Aorta (tissue), 5 donors: ENCODE measurements at places on chromosomes 7 and 10. TPM values are rescaled to one million over a fixed set of nuclear protein-coding genes. Genes with fewer than 3 reads are reported as not detected.
A peak's percentile ranks its signal among the peaks of the same experiment; 100 is the strongest.

DNA sequence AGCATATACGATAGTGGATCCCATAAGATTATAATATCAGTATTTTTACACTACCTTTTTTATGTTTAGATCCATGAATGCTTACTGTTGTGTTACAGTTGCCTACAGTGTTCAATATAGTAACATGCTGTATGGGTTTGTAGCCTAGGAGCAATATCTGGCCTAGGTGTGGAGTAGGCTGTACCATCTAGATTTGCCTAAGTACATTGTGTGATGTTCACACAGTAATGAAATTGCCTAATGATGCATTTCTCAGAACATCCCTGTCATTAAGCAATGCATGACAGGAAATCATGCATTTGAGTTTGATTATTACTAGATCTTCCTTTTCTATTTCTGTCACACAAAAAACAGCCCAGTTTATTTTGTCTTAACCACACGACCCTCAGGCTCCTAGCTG, 14.5 kb downstream of the CBX3 start:
- no peaks in the 10 kb centered on the region for H3K27me3 ChIP-seq
- H3K4me1 ChIP-seq, result no peaks in the 10 kb centered on the region
- H3K36me3 ChIP-seq, result peaks cover 3% of the 10 kb centered on the region

GRCh38 chr10:30992681-30993080, 39.0 kb downstream of the ZNF438 start:
- no peak overlapping the region for H3K27ac ChIP-seq
- H3K4me1 ChIP-seq, result peaks cover 2% of the 10 kb centered on the region
- DNase-seq, result no peak
- H3K36me3 ChIP-seq, result no peaks in the 10 kb centered on the region
- no peaks in the 10 kb centered on the region for H3K27me3 ChIP-seq

- H3K36me3 ChIP-seq, result no peaks in the 10 kb centered on the region
- no peak overlapping the region for H3K27ac ChIP-seq
- H3K27me3 ChIP-seq, result no peaks in the 10 kb centered on the region
Observed at GRCh38 chr10:962342-962741, 25.9 kb upstream of the GTPBP4 start.

Gene FKBP9
- 193 TPM for total RNA-seq

Gene HMX3
- total RNA-seq, result not detected

DNA sequence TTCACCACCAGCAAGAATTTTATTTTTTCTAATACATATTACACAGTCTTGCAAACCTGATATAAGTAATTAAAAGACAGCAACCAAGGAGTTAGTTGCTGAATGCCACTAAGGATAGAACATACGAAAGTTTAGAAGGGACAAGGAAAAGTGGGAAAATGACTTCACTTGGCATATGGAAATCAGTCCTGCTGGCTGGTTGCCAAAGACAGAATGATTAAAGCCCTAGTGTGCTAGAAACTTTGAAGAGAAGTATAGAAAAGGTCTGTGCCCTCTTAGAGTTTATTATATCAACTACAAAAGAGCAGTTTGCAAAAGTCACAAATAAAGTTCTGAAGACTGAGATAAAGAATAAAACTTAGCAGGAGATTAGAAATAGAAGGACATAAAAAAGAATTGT, 5.8 kb upstream of the YAE1 start:
- no peak overlapping the region for H3K27ac ChIP-seq
- DNase-seq, result no peak
- H3K4me3 ChIP-seq, result no peak overlapping the region
- no peaks in the 10 kb centered on the region for H3K4me1 ChIP-seq

DNA sequence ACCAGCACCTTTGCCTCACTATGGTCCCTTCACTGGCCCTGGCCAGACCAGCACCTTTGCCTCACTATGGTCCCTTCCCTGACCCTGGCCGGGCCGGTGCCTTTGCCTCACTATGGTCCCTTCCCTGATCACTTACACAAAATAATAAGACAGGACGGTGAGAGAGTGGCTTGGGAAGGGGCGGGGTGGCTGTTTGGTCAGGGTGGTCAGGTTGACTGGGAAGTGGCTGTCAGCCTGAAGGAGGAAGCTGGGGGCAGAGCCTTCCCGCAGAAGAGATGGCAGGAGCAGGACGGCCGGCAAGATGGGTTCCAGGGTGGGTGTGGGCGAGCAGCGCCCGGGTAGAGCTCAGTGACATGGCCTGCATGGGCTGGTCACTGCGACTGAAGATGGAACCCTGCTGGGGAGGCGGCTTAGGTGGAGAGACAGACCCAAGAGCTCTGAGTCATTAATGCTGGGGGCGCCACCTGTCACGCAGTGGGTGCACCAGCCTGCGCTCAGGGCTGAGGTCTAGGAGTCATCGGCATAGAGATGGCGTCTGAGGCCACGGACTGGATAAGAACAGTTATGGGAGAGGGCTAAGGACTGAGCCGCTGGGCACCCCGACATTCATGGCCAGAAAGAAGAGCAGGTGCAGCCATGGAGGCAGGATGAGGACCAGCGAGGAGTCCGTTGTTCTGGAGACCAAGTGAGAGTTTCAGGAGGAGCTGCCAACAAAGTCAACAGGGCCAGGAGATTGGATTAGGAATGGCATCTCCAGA, 91.8 kb downstream of the CHST15 start:
- no peaks in the 10 kb centered on the region for H3K36me3 ChIP-seq
- peak; percentile 71 for DNase-seq
- H3K27ac ChIP-seq, result no peak overlapping the region
- H3K4me3 ChIP-seq, result no peak overlapping the region
- H3K4me1 ChIP-seq, result no peaks in the 10 kb centered on the region

DNA sequence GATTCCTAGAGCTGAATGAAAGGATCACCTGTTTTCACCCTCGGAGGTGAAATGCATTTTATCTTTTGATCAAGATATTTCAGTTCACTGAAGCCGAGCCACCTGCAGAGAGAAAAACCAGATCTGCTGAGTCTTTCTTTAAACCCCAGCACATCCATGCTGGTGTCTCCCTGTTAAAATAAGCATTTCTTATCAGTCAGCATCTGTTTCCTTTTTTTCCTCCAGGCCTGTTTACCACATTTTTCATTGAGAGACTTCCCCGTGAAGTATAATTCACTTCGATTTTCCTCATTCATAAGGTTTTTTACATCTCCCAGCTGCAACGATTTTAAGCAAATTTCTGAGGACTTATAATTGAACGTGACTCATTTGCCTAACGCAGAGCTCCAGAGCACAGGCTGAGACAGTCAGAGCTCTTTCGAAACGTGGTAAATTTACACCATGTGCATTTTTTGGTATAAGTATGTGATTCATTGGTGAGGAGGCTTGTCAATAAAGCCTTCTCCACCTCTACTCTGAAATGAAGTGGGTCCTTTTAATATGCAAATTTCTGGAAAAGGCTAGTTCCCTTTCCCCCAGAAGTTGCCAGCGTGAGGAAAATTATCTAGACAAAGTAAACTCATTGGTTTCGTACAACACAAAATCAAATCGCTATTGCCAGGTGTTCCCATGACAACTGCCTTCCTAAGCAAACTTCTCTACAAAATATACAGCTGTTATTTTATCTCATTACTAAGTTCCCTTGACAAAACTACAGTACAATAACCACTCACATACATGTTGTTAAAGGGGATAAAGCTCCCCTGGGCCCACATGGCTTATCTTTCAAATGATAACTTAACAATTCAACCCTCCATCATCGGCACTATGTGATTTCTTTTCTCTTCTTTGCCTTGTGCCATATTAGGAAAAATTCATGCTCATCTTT, 374.8 kb upstream of the AKR1E2 start:
- no peak for DNase-seq
- H3K36me3 ChIP-seq, result no peaks in the 10 kb centered on the region
- no peaks in the 10 kb centered on the region for H3K4me1 ChIP-seq
- H3K27me3 ChIP-seq, result no peaks in the 10 kb centered on the region

Gene SMKR1
- total RNA-seq, result not detected

DNA sequence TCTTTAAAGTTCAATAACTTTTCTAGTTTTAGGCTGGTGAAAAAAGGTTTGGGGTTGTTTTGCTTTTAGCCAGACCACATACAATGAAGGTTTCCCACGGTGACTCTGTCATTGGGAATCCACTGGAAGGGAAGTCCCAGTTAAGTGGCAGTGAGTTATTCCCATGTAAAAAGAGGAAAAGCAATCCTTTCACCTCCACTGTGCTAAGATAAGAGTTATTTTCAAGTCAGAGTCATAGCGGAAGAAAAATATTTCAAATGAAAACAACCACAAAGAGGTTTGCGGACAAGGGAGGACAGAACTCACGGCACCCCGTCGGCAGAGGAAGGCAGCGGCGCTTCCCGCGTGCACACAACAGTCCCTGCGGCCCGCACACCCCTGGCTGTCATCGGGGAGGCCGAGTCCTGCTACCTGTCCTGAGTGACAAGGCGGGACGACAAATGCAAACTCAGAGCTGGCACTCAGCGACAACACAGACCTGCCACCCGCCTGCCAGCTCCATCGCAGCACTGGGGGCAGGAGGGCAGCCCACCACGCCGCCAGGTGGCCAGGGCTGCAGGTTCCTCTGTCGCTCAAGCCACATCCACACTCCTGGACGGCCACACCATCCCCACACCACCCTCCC, 9.3 kb upstream of the PAPOLB start:
- no peaks in the 10 kb centered on the region for H3K27me3 ChIP-seq
- no peaks in the 10 kb centered on the region for H3K4me1 ChIP-seq
- DNase-seq, result peak; percentile 67
- H3K36me3 ChIP-seq, result no peaks in the 10 kb centered on the region

Gene PBLD
- 6.8 TPM for total RNA-seq

GRCh38 chr10:29409241-29410054, 120.6 kb downstream of the LYZL1 start:
- no peaks in the 10 kb centered on the region for H3K4me1 ChIP-seq
- peak overlapping the region; percentile 70 for H3K4me3 ChIP-seq
- no peaks in the 10 kb centered on the region for H3K36me3 ChIP-seq
- DNase-seq, result peak; percentile 86
- peak overlapping the region; percentile 87 for H3K27ac ChIP-seq
- no peaks in the 10 kb centered on the region for H3K27me3 ChIP-seq

GRCh38 chr7:30705008-30705407, 22.8 kb upstream of the CRHR2 start:
- DNase-seq, result peak; percentile 38
- H3K27me3 ChIP-seq, result no peaks in the 10 kb centered on the region
- H3K4me1 ChIP-seq, result no peaks in the 10 kb centered on the region
- H3K4me3 ChIP-seq, result no peak overlapping the region
- no peaks in the 10 kb centered on the region for H3K36me3 ChIP-seq

DNA sequence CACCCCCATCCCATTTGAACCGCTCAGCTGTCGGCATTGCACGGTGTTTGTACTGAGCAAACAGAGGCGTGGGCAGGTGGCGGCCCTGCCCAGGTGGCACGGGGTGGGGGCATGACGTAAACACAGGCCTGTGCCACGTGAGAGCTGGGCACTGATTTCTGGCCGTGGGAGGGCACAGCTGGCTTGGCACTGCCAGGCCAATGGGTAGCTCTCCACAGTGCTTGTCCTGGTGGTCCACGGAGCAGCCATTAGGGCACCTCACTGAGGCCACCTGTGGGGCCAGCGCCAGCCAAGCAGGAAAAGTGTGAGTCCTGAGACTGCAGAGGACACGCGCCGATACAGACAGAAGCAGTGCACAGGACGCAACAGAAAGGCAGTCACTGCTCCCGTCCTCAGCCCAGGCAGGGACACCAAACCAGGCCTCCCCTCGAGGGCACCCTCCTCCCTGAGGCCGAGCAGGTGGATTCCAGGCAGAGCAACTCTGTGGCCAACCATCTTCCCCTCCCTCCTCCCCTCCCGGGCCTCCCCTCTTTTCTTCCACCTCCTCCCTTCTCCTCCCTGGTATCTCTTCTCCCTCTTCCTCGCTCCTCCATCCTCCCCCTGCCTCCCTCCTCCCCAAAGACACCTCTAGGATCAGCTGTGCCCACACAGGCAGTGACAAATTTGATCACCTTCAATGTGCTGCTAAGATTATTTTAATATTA, 258.7 kb downstream of the ELFN1 start:
- H3K36me3 ChIP-seq, result no peaks in the 10 kb centered on the region
- no peak for DNase-seq
- H3K4me1 ChIP-seq, result no peaks in the 10 kb centered on the region
- H3K4me3 ChIP-seq, result no peak overlapping the region
- no peaks in the 10 kb centered on the region for H3K27me3 ChIP-seq

- no peak for DNase-seq
- no peaks in the 10 kb centered on the region for H3K4me1 ChIP-seq
- no peak overlapping the region for H3K27ac ChIP-seq
- peaks cover 5% of the 10 kb centered on the region for H3K36me3 ChIP-seq
- no peak overlapping the region for H3K4me3 ChIP-seq
Observed at GRCh38 chr10:50310560-50311174, 59.4 kb upstream of the ASAH2 start.

DNA sequence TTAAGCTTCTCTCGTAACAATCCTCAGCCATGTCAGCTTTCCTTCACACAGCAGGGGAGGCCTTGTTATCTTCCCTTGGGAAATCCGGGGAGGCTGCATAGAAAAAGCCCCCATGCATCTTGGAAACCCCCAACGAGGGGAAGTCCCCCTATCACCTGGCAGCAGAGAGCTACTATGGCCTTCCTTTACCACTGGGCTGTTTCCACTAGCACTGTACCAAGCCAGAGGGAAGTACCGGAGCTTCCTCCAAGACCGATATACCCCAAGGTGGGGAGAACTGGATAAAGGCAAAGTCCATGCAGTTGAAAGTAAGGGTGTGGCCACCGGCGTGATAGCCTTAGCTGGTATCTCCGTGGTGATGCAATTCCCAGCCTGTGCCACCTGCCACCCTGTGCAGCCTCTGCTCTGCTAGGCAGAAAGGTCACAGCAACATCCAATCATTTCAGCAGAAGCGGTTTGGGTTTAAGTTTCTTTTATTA, 4.4 kb upstream of the CLIP2 start:
- H3K27ac ChIP-seq, result no peak overlapping the region
- H3K36me3 ChIP-seq, result no peaks in the 10 kb centered on the region
- no peak for DNase-seq

DNA sequence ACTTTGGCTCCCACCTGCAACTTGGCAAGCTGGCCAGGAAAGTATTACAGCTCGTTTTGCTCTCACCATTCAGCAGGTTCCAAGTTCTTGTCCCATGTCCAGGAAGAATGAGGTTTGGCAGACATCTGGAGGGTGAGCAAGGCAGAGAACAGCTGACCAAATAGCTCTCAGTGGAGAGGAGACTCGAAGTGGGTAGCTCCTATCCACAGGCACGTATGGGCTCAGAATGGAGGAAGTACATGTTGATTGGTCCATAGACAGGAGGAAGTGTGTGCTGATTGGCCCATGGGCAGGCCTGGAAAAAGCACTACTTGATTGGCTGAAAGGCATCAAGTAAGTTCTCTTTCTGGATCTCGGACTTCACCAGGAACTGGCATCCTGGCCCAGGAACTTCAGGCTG, 3.0 kb upstream of the NCAPG2 start:
- H3K36me3 ChIP-seq, result no peaks in the 10 kb centered on the region
- no peaks in the 10 kb centered on the region for H3K27me3 ChIP-seq
- no peak overlapping the region for H3K4me3 ChIP-seq
- H3K27ac ChIP-seq, result no peak overlapping the region
- DNase-seq, result no peak

- H3K27ac ChIP-seq, result peak overlapping the region; percentile 17
- no peaks in the 10 kb centered on the region for H3K4me1 ChIP-seq
- no peaks in the 10 kb centered on the region for H3K36me3 ChIP-seq
- peak; percentile 84 for DNase-seq
- H3K4me3 ChIP-seq, result no peak overlapping the region
Observed at GRCh38 chr10:71244431-71245419, 32.4 kb downstream of the UNC5B start.

Gene EGR2
- 23.0 TPM for total RNA-seq

GRCh38 chr10:124946945-124947344, 5.0 kb downstream of the ZRANB1 start:
- H3K27me3 ChIP-seq, result no peaks in the 10 kb centered on the region
- DNase-seq, result no peak
- H3K4me3 ChIP-seq, result no peak overlapping the region
- peaks cover 9% of the 10 kb centered on the region for H3K4me1 ChIP-seq
